HFFc6 (cell line): ENCODE measurements at places on chromosomes 2 and 18. TPM values are rescaled to one million over a fixed set of nuclear protein-coding genes. Genes with fewer than 3 reads are reported as not detected.
A peak's percentile ranks its signal among the peaks of the same experiment; 100 is the strongest.

GRCh38 chr2:66437691-66438497, 3.0 kb downstream of the MEIS1 start:
- peaks cover 80% of the 10 kb centered on the region for H3K36me3 ChIP-seq
- H3K27me3 ChIP-seq = peaks cover 34% of the 10 kb centered on the region
- peak overlapping the region; percentile 96 for H3K27ac ChIP-seq
- H3K4me3 ChIP-seq = peak overlapping the region; percentile 96

DNA sequence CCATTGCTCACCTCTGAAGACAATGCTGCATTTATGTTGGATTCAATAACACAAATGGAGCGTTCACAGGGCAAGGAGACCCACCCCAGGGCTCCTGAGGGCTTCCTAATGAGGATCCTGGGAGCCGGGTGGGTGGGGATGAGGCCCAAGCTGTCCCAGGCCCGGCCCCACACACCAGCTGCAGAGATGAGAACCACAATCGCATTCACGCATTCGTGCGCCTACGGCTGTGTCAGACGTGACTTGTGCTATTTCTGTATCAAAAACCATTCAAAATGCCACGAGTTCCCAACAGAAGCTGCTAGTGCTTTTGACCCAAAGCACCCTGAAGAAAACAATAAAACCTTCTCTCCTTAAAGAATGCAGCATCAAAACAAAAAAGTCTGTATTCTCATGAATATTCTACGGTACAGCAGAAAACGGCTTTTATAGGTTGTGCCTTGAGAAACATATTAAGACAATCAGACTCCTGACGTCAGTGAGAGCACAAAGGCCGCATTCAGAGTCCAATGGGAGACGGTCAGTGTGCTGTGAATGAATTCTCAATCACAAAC, 205.4 kb downstream of the HDAC4 start:
- no peak overlapping the region for H3K4me3 ChIP-seq
- DNase-seq = no peak
- H3K4me1 ChIP-seq = no peaks in the 10 kb centered on the region
- H3K27me3 ChIP-seq = peaks cover 2% of the 10 kb centered on the region

- peaks cover 8% of the 10 kb centered on the region; the same call in 1 of the 2 replicates for H3K36me3 ChIP-seq
- no peak for DNase-seq
- H3K4me1 ChIP-seq = peaks cover 28% of the 10 kb centered on the region
- H3K4me3 ChIP-seq = peak overlapping the region; percentile 75
- H3K27ac ChIP-seq = no peak overlapping the region
- peaks cover 16% of the 10 kb centered on the region for H3K27me3 ChIP-seq
Observed at GRCh38 chr2:127219171-127220070, 678 bp downstream of the CYP27C1 start.

DNA sequence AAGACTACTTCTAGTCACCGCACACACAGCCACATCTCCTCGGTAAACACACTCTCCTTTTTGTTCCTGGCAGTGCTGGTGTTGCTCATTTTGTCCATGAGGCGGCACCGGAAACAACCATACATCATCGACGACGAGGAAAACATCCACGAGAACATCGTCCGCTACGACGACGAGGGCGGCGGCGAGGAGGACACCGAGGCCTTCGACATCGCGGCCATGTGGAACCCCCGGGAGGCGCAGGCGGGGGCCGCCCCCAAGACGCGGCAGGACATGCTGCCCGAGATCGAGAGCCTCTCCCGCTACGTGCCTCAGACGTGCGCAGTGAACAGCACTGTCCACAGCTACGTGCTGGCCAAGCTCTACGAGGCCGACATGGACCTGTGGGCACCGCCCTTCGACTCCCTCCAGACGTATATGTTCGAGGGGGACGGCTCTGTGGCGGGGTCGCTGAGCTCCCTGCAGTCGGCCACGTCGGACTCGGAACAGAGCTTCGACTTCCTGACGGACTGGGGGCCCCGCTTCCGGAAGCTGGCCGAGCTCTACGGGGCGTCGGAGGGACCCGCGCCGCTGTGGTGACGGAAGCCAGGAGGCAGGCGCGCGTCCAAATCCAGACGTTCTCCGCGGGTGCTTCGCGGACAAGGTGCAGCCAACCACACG, 221.0 kb downstream of the CDH20 start:
- H3K36me3 ChIP-seq = peaks cover 4% of the 10 kb centered on the region; the same call in 1 of the 2 replicates
- H3K4me3 ChIP-seq = no peak overlapping the region
- no peak for DNase-seq
- no peaks in the 10 kb centered on the region for H3K27me3 ChIP-seq
- H3K4me1 ChIP-seq = peaks cover 13% of the 10 kb centered on the region

DNA sequence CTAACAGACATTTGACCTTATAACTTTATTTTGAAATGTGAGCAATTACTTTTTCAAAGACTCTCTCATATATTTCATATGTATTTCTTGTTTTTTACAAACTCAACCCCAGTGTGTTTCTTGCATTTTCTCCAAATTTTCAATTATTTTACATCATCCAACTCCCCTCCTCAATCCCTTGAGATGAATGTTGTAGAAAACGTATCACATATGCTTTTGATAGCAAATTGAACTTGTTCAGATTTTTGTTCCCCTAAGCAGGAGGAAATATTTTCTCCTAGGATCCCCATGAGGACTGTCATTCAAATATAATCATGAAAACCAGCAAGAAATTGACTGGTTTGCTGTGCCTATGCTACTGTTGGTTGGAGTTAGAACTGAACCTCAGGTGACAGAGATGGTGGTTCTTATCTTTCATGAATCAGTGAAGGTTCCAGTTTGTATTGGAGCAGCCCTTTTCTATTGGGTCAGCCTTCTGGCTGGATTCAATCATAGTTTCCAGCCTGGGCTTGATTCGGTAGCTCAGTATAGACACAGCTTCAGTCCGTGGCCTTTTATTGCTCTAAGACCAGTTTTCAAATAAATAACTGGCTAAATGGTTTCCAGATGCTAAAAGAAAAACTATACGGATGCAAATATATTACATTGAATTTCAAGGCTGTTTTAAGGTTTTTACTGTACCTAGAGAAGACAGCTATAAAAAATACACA, 591.0 kb downstream of the EPHA4 start:
- no peaks in the 10 kb centered on the region for H3K4me1 ChIP-seq
- DNase-seq = no peak
- no peaks in the 10 kb centered on the region for H3K36me3 ChIP-seq
- H3K27me3 ChIP-seq = peaks cover 8% of the 10 kb centered on the region; the same call in 1 of the 2 replicates

- no peaks in the 10 kb centered on the region for H3K36me3 ChIP-seq
- no peak overlapping the region for H3K27ac ChIP-seq
- H3K27me3 ChIP-seq = no peaks in the 10 kb centered on the region
- no peak overlapping the region for H3K4me3 ChIP-seq
- no peak for DNase-seq
Observed at GRCh38 chr2:189258616-189259365, 79.2 kb upstream of the COL5A2 start.

DNA sequence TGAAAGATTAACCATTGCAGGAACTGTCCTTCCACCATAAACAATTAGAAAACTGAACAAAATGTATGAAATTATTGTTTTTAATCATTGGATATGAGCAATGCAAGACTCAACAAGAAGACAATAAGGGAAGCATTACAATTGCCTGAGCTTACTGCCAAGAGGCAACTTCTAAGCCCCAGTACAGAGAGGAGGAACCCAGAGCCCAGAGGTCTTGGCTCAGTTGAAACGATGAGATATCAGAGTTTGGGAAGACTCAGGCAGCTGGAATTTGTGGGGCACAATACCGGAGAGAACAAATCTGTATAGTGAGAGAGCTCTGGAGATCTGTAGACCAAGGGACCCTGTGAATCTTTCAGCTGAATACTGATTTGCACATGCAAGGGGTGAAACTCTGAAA, 80.6 kb upstream of the ZFP36L2 start:
- no peak for DNase-seq
- H3K27ac ChIP-seq = no peak overlapping the region
- H3K4me3 ChIP-seq = no peak overlapping the region
- peaks cover 21% of the 10 kb centered on the region for H3K4me1 ChIP-seq
- peaks cover 4% of the 10 kb centered on the region for H3K27me3 ChIP-seq

DNA sequence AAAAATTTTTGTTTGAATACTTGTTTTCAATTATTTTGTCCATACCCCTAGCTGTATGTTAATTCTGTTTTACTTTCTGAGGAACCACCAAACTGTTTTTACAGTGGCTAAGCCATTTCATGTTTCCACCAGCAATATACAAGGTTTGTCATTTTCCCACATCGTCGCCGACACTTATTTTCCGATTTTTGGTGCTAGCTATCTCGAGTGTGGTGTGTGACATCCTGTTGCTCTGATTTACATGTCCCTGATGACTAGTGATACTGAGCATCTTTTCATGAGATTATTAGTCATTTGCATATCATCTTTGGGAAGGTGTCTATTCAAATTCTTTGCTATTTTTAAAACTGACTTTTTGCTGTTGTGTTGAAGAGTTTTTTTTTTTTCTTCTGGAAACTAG, 7.2 kb upstream of the GPC1 start:
- no peak overlapping the region for H3K4me3 ChIP-seq
- H3K27ac ChIP-seq = no peak overlapping the region
- peaks cover 37% of the 10 kb centered on the region for H3K4me1 ChIP-seq
- H3K27me3 ChIP-seq = peaks cover 2% of the 10 kb centered on the region
- H3K36me3 ChIP-seq = no peaks in the 10 kb centered on the region
- no peak for DNase-seq

- H3K36me3 ChIP-seq = peaks cover 4% of the 10 kb centered on the region; the same call in 1 of the 2 replicates
- H3K4me3 ChIP-seq = no peak overlapping the region
- H3K27me3 ChIP-seq = 0 out of 2 replicates have a peak, but pooled peaks cover 5% of the 10 kb centered on the region
- DNase-seq = no peak
- no peak overlapping the region for H3K27ac ChIP-seq
- no peaks in the 10 kb centered on the region for H3K4me1 ChIP-seq
Observed at GRCh38 chr18:78949216-78949615, 30.4 kb upstream of the SALL3 start.

- H3K4me1 ChIP-seq = no peaks in the 10 kb centered on the region
- no peak overlapping the region for H3K27ac ChIP-seq
- H3K4me3 ChIP-seq = no peak overlapping the region
- DNase-seq = no peak
- H3K27me3 ChIP-seq = peaks cover 3% of the 10 kb centered on the region
Observed at GRCh38 chr2:54259413-54260240, 3.6 kb upstream of the TSPYL6 start.

- 0 out of 2 replicates have a peak, but pooled peaks cover 5% of the 10 kb centered on the region for H3K36me3 ChIP-seq
- H3K4me1 ChIP-seq = 0 out of 2 replicates have a peak, but pooled peaks cover 6% of the 10 kb centered on the region
- no peaks in the 10 kb centered on the region for H3K27me3 ChIP-seq
- no peak for DNase-seq
- no peak overlapping the region for H3K4me3 ChIP-seq
Observed at GRCh38 chr18:76970770-76971559, 148.6 kb downstream of the ZNF236 start.

DNA sequence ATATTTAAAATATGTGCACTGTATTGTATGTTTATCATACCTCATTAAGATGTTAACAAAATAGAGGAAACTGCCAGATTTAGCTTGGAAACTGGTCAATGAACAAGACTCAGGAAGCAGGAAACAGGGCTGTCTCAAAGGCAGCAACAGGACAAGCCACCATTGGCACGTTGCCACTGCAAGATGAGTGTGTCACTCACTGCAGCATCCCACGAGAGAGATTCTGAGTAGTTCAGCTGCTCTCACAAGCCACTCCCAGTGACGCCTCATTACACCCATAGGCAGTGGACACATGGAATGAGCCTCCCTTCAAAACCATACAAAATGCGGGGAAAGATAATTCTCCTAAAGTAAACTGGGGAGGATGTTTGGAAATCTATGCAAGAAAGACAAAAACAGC, 181.9 kb upstream of the DLGAP1 start:
- H3K4me1 ChIP-seq = no peaks in the 10 kb centered on the region
- no peak for DNase-seq
- no peaks in the 10 kb centered on the region for H3K27me3 ChIP-seq
- H3K27ac ChIP-seq = no peak overlapping the region
- no peak overlapping the region for H3K4me3 ChIP-seq

DNA sequence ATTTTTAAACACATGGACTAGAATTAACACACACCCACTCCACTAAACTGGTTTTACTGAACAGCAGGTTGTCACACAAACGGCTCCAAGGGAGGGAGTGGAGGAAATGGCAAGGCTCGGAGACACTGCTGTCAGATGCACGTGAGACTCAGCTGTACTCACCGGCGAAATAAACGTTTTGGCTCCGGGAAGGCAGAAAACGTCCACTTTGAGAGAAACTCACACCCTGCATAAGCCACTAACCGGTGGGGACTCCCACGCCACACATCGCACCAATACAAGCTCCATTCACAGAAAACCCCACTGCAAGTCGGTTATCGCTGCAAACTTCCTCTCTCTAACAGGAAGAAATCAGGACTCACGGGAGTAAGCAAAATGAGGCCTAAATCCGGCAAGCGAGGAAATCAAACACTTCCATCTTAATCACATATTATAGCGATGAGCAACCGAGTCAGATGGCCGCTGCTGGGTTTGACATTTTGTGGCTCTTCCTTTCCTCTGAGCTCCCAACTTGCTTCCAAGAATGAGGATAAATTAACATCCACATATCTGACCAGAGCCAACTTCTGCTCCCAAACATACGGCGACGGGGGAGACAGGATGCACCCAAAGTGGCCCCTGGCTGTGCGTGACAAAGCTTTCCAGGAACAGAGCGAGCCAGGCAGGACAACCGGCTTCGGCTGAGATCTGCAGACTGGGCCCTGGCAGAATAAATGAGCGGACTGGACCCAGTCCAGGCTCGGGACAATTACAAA, 63.5 kb downstream of the HDAC4 start:
- H3K27me3 ChIP-seq = no peaks in the 10 kb centered on the region
- peaks cover 6% of the 10 kb centered on the region for H3K4me1 ChIP-seq
- DNase-seq = no peak
- H3K36me3 ChIP-seq = no peaks in the 10 kb centered on the region

- DNase-seq = no peak
- peaks cover 4% of the 10 kb centered on the region for H3K27me3 ChIP-seq
- peaks cover 26% of the 10 kb centered on the region for H3K4me1 ChIP-seq
- no peaks in the 10 kb centered on the region for H3K36me3 ChIP-seq
- H3K27ac ChIP-seq = no peak overlapping the region
Observed at GRCh38 chr2:234401426-234401825, 95.5 kb downstream of the ARL4C start.

DNA sequence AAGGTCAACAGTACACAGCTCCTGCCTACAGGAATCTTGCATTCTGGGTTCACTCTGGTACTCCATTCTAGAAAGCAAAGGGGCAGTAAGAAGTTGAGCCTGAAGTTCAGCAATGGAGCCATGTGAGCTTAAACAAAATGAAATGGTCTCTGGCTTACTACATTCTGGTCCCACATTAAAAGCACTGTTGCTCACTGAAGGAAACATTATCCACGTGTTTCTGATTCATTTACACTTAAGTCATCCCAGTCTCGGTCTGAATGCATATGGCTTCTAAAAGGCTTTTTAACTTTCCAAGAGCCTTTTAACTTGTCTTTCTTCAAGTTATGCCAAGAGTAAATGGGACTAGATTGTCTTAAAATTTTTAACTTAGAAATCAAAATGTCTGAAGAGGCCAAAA, 177.8 kb downstream of the LNPK start:
- no peak for DNase-seq
- H3K4me1 ChIP-seq = peaks cover 25% of the 10 kb centered on the region
- H3K27ac ChIP-seq = no peak overlapping the region
- H3K4me3 ChIP-seq = no peak overlapping the region

GRCh38 chr18:7642331-7642890, 75.3 kb downstream of the PTPRM start:
- H3K4me1 ChIP-seq = peaks cover 21% of the 10 kb centered on the region
- no peak overlapping the region for H3K4me3 ChIP-seq
- H3K27me3 ChIP-seq = no peaks in the 10 kb centered on the region
- H3K27ac ChIP-seq = no peak overlapping the region
- no peak for DNase-seq

The LAMA3 gene
- total RNA-seq = 0.46 to 2.1 TPM (median 1.3 TPM) in 3 replicates

The CMPK2 gene
- total RNA-seq = not detected in 2 replicates
